Renal pelvis (tissue), 12 donors: ENCODE measurements at places on chromosomes 4 and X. TPM values are rescaled to one million over a fixed set of nuclear protein-coding genes. Genes with fewer than 3 reads are reported as not detected.

Gene SATL1
- 0.60 TPM for polyA plus RNA-seq

Gene TBX22
- polyA plus RNA-seq: 2.5 TPM

Gene GLRB
- 11.8 TPM for polyA plus RNA-seq

Gene RXFP1
- not detected for polyA plus RNA-seq

Gene ZNF141
- 46.5 TPM for polyA plus RNA-seq

Gene GABRQ
- 0.90 TPM for polyA plus RNA-seq

- DNase-seq: no peak
Measured at GRCh38 chr4:76801621-76802235, 96.2 kb downstream of the SOWAHB start.

- no peak for DNase-seq
Measured at GRCh38 chrX:100995469-100995868, 26.0 kb downstream of the ARL13A start.

GRCh38 chrX:106898462-106898861 lies 4.7 kb downstream of the RIPPLY1 start:
- peak; percentile 39 for DNase-seq

- DNase-seq: no peak
Measured at GRCh38 chrX:47228550-47229270, 4.1 kb upstream of the USP11 start.

DNA sequence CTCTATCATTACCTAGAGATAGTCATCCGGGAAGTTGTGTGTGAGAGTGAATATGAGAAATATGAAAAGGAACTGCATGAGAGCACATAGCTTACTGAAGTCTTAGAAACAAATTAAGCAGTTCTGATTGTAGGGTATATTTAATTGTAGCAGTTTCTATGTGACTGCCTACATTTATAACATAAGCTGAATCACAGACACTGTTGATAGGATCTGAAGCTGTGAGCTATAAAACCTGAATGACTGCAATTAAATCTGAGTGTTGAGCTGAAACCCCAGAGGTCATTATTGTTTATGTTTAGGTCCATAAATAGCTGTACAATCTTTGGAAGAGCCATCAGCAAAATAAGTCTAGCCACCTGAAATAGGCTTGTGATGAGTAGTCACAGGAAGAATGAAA lies 210.1 kb upstream of the CXCL13 start:
- DNase-seq: no peak

DNA sequence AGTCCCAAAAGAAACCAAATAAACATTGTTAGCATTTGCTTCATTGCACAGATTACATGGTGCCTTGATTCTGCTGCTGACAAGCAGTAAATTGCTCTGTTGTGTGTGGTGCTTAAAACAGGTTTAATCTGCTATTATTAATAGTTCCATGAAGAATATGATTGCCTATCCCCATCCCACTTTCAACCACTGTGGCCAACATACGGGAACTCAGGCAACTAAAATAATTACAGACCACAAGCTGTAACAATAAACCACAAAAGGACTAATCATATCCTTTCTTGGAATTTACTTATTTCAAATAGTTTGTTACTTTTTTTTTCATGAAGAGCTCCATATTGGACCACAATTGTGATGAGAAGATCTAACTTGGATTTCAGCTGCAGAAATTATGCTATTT lies 131.5 kb downstream of the PACRGL start:
- DNase-seq: no peak

DNA sequence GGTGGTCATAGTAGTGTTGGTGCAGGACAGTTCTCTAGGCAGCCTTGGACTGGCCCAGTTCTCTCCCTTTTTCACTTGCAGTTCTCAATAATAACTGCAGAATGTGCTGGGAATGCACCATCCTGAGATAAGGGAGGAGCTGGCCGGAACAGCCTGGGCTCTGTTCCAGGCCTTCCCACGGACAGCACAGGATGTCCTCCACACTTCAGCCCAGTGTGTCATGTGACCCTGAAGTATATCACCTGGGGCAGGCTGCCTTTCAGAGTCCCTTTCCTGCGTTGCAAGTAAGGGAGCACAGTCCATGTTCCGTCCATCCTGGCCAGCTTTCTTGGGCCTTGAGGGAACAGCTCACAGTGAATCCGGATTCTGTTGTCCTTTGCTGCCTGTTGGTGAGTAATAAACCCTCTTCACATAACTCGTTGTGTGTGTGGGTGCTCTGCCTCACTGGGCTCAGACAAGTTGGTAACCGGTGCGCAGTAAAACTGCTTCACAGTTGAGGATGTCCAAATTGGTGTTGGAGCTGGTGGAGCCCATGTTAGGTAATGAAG lies 32.3 kb upstream of the BBS12 start:
- no peak for DNase-seq

- no peak for DNase-seq
Measured at GRCh38 chr4:130985371-130985770, 1889.4 kb downstream of the C4orf33 start.

DNA sequence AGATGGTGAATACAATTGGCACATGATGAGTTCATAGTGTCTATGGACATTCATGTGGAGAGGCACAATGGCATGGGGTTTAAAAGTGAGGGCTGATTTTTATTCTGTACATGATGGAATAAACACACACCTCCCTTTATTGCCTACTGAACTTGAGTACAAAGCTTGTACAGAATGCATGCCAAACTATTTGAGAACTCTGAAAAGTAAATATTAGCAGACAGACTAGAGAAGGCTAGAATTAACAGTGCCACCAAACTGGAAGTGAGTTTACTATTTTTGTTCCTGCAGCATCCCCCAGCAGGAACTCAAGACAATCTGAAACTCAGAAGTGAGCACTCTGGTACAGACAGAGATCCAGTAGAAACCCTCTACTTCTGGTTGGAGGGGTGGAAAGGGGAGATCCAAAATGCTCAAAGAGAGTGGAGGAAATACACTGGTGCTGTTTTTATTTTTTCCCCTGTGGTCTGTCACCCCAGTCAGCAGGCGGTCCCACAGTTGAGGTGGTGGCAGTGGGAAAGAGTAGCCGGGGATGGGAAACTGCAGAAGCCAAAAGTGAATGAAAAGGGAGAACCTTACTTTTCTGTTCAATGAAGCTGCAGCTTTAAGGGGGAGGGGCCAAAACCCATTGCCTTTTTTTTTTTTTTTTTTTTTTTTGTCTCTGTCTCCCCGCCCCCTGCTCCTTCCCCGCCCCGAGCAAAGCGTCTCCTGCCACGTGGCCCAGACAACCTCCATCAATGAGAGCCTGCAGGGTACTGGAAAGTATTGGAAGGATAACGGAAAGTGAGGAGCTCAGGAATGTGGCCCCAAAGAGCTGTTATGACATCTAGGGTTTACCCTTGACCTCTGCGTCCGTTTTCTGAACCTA lies 20.5 kb downstream of the AKAP4 start:
- DNase-seq: no peak

DNA sequence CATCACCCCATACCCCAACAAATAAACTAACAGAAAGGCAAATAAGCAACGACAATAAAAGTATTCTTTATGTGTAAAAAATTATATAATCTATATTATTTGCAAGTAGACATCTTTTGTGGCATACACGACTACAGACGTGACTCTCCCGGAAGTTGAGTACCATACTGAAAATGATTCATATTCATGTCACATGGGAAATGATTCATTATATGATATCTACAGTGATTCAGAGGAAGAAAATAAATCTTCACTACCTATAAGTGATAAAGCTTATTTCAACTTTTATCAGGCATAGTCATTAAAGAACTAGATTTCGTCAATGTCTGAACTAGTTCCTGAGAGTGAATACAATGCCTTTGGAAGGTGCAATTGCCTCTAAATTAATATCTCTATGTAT lies 4.6 kb upstream of the ANTXR2 start:
- no peak for DNase-seq

DNA sequence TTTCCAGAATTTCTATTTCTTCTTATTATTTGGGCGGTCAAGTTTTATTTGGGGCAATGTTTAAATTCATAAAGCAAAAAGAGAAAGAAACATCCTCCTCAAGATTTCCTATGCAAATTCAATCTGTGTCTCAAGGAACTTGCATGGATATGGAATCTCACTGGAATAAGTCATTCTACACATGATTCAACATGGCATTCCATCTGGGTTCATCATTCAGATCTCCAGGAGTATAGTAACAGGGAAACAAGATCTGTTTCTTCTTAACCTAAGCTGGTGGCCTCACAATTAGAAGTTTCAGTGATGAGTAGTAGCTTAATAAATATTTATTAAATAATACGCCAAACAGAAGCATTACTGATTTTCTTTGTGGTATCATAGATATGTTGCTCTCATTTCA lies 19.8 kb downstream of the KLHL34 start:
- DNase-seq: no peak

DNA sequence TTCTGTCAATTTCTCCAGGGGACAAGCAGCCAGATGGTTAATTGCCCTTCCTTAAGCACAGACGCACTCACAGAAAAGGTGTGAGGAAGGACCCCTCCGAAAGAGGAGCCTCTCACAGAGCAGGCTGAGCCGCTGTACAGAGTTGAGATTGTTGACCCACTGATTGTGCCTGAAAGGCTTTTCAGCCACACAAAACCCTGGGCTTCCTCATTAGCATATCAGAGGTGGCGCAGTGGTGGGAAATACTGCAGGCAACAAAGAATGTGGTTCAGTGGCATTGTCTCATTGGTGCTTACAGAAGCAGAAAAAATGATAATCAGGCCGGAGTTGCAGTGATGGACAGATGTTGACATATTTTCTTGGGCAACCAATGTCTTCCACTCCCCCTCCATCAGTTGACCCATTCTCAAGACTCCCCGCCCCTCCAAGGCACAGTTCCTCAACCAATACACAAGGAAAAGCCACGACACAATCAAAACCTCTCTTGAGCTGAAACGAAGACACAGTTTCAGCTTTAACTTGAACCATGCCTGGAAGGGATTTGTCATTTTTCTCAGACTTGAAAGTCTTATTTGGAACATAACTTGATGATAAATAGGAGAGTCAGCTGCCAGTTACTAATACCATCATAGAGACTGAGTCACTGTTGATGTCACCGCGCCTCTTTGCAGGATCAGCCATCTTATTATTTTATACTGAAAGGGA lies 53.1 kb downstream of the ATXN3L start:
- DNase-seq: no peak

GRCh38 chr4:87375719-87376291 lies 15.2 kb downstream of the HSD17B11 start:
- peak; percentile 28 for DNase-seq

DNA sequence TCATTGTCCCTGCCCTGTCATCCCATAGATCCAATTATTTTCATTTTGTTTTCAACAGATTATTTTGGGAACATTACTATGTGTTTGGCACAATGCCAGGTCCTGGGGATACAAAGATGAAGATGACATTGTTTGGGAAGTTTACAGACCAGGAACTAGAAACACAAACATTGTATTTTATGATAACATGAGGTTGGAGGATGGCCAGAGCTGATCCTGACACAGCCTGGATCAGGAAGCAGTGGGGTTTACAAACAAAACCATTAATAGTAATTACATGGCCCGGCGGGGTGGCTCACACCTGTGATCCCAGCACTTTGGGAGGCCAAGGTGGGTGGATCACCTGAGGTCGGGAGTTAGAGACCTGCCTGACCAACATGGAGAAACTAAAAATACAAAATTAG lies 29.9 kb downstream of the CLRN2 start:
- DNase-seq: no peak

DNA sequence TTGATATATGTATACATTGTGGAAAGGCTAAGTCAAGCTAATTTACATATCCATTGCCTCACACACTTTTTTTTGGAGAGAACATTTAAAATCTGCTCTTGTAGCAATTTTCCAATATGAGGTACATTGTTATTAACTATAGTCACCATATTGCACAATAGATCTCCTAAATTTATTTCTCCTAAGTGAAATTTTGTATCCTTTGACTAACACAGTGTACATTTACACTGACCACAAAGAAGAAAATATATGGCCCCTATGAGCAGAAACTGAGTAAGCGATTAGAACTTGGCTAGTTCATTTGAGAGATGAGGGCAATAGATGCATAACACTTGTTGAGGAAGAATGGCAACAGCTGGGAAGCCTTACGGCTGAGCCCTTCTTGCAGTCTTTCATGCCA lies 20.3 kb upstream of the GUCY1B1 start:
- DNase-seq: no peak

DNA sequence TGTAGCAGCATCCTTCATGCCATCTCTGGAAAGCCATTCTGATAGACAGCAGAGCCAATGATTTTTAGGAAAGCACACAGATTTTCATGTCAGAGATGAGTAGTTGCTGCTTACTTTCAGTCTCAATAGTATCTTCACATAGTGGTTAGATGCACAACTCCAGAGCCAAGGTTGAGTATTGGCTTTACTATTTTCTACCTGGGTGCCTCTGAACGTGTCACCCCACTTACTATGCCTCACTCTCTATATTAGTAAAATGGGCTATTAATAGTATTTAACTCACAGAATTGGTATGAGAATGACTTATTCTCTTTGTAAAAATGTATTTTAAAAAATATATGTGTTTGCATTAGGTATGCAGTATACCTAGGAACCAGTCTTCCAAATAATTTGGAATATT lies 108.8 kb upstream of the STIM2 start:
- DNase-seq: no peak

DNA sequence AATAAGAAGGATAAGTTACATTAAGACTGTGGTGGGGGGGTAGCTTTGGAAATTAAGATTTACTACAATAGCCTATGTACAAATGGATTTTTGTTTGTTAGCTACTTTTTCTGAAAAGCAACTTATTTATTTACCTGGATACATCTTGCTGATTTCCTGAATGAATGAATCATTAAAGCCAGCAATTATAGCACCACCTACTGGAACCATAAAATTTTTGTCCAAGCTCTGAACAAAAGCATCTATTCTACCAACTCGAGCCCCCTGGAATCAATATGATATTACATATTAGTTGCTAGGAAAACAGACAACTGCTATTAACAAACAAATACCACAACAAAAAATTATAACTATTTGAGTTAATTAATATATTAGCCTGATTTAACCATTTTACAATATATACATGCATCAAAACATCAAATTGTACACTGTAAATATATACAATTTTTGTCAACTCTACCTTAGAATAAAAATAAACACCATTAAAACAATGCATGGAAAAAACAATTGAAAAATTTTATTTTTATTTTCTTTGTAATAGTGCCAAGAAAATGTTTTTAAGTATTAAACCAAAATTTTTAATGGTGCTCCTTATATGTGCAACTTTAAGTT lies 15.3 kb downstream of the SEPSECS start:
- peak; percentile 27 for DNase-seq

DNA sequence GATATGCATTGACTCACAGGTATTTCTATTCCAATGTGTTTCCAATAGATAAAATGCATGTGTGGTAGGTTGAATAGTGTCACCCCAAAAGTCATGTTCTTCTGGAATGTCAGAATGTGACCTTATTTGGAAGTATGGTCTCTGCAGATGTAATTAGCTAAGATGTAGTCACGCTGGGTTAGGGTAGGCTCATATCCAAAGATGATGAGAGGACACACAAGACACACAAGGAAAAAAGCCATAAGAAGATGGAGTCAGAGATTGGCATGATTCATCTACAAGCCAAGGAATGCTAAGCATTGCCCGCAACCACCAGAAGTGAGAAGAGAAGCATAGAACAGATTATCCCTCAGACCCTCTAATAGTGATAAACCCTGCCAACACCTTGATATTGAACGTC lies 17.5 kb downstream of the ZNF330 start:
- DNase-seq: no peak

GRCh38 chr4:81984746-81985145 lies 389.0 kb downstream of the HNRNPD start:
- no peak for DNase-seq
